Right ventricle myocardium superior (tissue), 1 donor: ENCODE measurements at places on chromosomes 5 and 9.

DNA sequence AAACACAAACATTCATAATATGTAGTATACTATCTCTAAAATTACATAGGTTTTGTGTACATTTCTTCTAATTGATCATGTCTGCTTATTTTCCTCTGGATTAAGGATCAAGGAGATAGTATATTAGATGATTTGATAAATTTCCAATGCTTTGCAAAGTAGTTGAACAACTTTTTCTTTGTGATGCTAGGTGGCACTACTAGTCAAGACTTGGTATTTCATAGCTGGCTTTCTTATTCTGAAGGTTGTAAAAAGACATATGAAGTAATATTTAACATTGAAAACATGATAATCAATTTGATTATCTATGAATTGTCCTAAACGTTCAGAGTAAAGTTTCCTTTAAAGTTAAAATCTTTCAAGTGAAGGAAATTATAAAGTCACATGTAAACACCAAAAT is 106.1 kb upstream of the FGF10 start:
- DNase-seq, result no peak

GRCh38 chr5:96144289-96144688 is 182.6 kb upstream of the ELL2 start:
- DNase-seq, result no peak

- no peak for DNase-seq
Observed at GRCh38 chr5:173829826-173830225, 58.3 kb upstream of the CPEB4 start.

DNA sequence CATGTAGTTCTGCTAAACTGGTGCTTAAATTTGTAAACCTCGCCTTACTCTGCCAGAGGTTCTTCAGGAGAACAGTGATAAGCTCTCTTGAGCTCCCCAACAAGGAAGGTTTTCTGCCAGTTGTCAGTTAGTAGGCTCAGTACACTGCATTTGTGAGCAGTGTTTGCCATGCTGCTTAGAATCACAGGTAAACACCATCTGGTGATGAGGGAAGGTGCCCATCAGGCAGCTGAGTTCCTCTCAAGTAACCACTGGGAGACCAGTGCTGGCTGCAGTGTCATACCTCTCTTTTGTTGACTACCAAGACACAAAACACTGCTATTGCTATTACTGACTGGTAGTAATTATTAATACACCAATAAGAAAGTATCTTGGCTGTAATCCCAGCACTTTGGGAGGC is 186.2 kb upstream of the OTULINL start:
- no peak for DNase-seq

GRCh38 chr5:143222287-143223231 is 180.9 kb downstream of the NR3C1 start:
- no peak for DNase-seq

DNA sequence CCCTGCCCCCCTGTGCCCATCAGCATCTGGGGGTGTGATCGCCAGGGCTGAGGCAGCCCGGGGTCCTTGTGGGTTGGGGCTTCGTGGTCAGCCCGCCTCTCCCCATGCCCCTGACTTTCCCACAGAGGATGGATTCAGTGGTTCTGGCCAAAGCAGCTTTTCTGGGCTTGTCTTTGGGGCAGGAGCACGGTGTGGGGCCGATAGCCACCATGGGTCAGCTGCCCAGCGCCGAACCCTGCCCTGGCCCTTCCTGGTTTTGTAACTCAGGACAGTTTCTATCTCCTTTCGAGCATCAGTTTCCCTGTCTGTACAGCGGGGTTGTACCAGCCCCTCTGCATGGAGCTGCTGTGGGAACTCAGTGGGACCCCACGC is 77.1 kb downstream of the HMCN2 start:
- no peak for DNase-seq

GRCh38 chr5:178895615-178896571 is at the start of gene ZFP2:
Gene ZFP2, plus strand, starts transcription at chr5:178895913. Its CDS starts 35,401 bp downstream, at chr5:178931314.
- DNase-seq, result peak; percentile 79

- no peak for DNase-seq
Observed at GRCh38 chr9:6777213-6777902, 19.6 kb downstream of the KDM4C start.

DNA sequence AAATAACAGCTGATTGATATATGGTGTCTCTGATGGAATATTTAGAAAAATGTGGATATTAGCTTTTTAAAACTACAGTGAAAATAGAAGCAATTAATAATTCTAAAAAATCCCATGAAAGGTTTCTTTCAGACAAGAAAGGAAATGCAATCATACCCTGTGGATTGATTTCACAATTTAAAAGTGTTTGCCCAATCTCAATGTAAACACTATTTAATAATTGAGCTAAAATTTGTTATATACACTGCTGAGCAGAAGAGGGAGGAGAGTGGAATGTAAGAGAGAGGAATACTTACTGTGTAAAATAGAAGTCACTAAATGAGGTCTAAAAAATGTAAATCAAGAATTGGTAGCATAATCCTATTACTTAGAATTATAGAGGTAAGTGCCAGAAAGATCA is 76.9 kb downstream of the FEM1C start:
- DNase-seq, result no peak

DNA sequence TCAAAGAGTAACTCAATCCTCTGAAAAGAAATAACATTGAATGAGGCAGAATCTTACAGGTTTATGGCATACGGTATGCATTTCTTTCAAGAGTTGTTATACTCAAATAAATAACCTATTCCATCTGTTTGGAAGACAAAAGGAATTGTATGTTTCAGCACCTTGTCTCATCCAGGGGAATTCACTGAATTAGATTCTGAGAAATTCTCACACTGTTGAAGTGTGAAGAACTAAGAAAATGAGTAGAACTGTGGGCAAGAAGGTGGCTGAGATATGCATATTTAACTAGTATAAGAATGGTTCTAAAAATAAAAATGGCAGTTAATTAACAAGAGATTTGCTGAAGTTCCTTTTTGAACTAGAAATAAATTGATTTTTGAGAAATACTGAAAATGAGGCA is 279.3 kb upstream of the DAP start:
- no peak for DNase-seq

GRCh38 chr5:58452566-58453258 is 7.2 kb downstream of the PLK2 start:
- no peak for DNase-seq

- no peak for DNase-seq
Observed at GRCh38 chr5:27639005-27639612, 600.7 kb upstream of the CDH9 start.

GRCh38 chr9:100848726-100849125 is 179.8 kb upstream of the PLPPR1 start:
- no peak for DNase-seq

- DNase-seq, result no peak
Observed at GRCh38 chr5:164504141-164504772, 998.8 kb downstream of the MAT2B start.

- DNase-seq, result no peak
Observed at GRCh38 chr5:74667396-74667795, 17.6 kb upstream of the HEXB start.

- DNase-seq, result no peak
Observed at GRCh38 chr5:121138495-121138907, 674.4 kb downstream of the PRR16 start.

DNA sequence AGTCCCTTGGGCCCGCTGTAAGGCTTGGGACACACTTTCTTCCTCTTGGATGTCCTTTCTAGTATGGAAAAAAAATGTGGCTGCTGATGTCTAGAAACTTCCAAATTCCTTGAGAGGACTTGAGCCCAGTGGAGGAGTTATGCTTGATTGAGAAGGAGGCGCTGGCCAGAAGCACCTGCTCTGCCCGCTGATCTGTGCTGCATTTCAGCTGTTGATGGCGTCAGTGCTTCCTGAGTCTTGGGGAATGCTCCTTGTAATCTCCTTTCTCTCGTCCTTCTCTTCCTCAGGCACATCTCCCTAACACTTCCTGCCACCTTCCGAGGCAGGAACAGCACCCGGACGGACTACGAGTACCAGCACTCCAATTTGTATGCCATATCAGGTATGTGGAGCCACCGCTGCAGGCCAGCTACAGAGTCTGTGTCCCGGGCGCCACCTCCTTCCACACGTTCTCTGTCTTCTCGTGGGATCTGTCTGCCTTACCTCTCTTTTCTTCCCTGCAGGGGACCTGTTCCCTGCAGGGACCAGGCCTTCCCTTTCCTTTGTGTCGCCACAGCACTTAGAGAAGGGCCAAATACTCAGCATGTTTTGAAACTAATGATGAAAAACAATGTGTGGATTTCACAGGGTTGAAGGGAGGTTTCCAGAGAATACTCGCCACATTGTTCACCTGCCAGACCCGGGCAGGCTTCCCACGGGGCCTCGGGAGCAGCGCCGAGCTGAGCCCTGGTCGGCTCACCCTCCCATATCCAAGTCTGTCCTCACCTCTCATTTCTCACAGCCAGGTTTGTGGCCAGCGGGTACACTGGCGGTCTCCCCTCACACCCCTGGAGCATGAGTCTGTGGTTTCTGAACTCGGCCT is 95.2 kb downstream of the MVB12B start:
- DNase-seq, result no peak

DNA sequence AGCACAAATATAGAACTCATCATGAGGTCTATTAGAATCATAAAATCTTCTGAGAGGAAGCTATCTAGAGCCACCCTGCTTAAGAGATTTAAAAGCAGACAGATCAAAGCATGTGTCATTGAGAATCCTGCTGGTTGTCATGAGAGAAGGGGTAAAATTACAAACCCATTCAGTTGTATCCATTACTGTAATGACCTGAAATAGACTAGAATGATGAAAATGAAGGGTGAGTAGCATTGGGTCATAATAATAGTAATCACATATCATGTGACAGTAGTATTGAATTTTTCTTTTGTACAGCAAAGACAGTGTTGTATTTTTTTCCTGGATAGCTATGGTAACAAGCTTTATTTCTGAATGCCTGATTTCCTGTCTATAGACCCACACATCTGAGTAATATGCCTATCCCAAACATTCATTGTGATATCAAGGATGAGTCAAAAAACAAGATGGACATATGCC is 149.0 kb downstream of the PDE4D start:
- no peak for DNase-seq

- DNase-seq, result no peak
Observed at GRCh38 chr5:52657247-52657645, 130.5 kb upstream of the ITGA1 start.

DNA sequence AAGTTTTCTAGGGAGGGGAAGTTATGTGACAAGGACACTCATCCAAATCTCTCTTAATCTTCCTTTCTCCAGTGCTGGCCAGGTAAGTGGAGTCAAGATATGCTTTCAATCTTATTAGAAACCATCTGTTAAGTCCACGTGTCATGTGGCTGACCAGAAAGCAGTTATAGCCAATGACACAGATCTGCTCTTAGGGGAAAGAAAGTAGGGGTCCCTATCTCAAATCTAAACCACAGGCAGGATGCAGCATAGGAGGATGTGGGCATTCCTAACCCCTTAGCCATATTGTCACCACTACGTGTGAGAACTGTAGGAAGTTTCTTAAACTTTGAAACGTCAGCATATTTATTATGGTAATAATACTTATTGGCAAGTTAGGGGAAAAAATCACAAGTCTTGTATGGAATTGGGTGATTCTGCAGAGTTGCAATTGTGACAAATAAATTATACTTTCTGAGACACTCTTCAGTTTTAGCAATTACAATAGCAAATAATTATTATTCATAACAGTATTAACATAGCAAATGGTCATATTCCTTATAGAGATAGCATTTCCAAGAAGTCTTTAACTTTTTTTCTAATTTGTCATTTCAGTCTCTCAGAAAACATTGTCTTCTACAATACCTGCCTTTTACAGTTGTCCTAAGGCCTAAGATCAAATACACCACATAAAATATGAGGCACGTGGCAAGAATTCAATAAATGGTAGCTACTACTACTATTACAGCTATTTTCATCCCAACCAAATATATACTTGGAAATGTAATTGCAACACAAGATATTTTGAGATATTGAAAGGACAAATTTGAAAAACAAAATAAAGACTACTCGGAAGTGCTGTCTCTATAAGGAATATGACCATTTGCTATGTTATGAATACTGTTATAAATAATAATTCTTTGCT is 236.9 kb downstream of the PDE4D start:
- no peak for DNase-seq

- DNase-seq, result no peak
Observed at GRCh38 chr9:72952914-72953313, at the start of gene ALDH1A1. Gene ALDH1A1, minus strand, starts transcription at chr9:72953053. Its CDS starts 53 bp downstream, at chr9:72953000.

GRCh38 chr9:117697046-117697445 is 7.2 kb upstream of the TLR4 start:
- DNase-seq, result no peak

GRCh38 chr5:139384591-139385051 is 1.5 kb upstream of the SLC23A1 start:
- no peak for DNase-seq

GRCh38 chr5:38527475-38527874 is 29.0 kb downstream of the LIFR start:
- DNase-seq, result no peak

GRCh38 chr9:27712806-27713205 is 139.5 kb upstream of the C9orf72 start:
- DNase-seq, result no peak

DNA sequence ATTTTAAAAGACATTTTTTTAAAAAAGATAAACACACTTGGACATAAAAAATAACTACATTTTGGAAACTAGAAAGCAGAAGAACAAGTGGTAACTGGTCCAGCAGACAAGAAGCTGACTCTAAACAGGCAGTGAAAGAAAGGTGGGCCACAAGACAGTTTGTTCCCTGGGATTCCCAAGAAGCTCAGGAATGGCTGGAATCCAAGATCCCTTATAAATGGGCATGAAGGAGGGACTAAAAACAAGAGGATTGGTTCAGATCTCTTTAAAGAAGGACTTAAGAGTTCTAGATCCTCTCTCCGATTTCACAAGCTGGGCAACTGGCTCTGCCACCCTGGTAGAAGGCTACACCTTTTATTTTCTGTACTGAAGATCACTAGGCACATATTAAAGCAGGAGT is 102.8 kb downstream of the ARL15 start:
- no peak for DNase-seq

DNA sequence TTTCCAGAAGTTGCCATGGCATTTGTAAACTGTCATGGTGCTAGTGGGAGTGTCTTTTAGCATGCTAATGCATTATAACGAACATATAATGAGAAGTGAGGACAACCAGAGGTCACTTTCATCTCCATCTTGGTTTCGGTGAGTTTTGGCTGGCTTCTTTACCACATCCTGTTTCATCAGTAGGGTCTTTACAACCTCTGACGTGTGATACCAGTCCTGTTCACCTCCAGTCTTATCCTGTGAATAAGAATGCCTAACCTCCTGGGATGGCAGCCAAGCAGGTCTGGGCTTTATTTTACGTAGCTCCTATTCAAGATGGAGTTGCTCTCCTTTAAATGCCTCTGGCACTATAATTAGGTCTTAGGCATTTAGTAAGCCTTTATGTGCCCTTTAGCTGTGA is 20.4 kb upstream of the RFK start:
- DNase-seq, result no peak

GRCh38 chr9:82333671-82334070 is 345.1 kb downstream of the SPATA31D1 start:
- DNase-seq, result no peak

DNA sequence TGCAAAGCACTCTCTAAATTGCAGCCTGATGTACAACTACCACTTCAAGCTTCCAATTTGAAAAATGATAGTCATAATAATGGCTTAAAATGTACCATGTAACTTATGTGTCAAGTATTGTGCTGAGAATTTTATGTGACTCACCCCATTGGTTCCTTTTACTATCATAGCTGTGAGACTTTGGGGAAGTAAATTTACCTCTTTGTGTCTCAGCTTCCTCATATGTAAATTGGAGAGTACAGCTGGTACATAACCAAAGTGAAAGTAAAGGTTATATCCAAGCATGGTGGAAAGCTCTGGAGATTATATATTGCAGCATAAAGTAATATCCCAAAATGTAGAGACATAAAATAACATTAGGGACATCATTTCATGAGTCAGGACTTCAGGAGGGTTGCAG is 2200.4 kb upstream of the C9orf72 start:
- DNase-seq, result no peak
